ENCODE measurements at places on chromosomes 12 and 14.

DNA sequence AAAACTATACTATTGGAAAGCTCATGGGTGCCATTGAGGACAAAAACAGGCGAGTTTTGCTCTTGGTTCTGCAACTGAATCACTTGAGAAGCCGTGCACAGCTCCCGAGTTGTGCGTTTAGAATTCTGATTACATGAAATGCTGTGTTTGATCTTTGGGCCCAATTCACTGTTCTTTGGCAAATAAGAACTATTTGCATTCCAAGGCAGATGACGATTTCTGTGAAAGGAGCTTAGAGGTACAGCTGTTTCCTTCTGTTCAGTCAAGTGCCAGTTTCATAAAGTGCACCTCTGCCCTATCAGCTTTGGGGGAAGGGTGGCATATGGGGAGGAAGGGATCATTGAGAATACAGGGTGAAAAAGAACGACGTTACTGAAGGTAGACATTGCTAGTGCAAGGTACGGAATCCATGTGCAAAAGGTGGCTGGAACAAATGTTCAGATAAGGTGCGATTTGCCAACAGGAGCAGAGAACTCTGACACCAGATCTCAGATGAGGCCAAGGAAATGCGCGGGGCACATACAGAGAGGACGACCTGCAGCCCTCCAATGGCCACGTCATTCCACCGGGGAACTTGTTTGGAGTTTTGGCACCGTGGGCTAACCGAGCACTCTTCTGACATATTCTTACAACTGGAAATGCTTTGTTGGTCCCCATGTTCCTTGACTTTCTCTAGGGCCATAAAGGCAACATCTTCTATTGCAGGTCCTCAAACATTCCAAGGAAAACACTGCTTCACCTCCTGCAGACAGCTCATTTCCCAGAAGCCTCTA, 30.1 kb downstream of the TCHP start:
- DNase-seq, result no peak

DNA sequence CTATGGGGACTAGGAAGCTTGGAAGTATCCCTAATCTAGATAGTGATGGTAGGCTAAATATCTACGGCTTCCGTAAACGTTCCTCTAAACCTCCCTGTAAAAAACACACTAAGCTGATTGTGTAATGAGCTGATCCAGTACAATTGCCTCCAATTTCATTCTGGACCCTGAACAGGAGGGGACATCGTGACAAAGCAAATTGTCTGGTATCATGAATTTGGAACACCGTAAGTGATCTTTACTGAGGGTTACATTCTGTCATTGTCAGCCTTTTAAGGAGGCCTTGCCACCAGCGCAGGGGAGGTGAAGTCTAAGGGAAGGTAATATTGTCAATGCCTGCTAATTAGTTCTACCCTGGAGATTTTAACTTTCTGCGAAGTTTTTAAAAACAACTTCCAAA, 487 bp upstream of the MGST1 start:
- DNase-seq, result no peak

- DNase-seq, result no peak
These were observed 38.2 kb upstream of the ARHGAP5 start for GRCh38 chr14:32038876-32039275.

DNA sequence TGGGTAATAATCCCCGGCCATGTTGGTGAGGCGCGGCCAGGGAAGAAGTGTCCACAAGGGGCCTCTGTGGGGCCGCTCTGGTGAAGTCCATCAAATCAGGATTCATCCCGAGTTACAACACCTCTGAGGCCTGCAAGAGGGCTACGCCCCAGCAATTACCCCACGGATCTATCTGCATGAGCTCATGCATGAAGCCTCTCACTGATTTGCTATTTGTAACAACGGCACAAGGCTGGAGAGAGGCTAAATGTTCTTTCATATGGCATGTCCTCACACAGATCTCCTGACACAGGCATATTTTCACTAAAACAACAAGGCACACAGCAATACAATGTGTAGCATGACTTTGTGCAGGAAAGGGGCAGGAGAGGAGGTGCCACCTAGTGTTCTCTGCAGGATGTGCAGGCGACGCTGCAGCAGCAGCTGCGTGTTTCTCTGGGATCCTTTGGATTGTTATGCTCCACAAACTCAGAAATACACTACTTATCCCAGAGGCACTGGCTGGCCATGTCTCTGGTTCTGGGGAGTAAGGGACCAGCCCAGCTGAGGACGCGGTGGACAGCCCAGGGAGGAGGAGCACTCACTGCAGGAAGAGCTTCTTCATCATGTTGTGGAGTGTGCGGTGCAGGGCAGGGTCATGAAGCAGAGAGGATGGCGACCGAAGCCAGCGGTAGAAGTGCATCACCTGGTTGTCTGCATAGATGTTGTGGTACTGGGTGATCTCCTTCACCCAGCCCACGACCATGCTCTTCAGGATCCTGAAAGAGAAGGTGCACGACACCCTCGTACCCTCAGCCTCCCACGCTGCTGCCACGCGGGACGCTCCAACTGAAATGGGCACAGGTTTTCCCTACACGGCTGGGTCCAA, 20.2 kb downstream of the P2RX2 start:
- DNase-seq, result no peak

GRCh38 chr14:31949709-31950108, 127.4 kb upstream of the ARHGAP5 start:
- DNase-seq, result no peak

- DNase-seq, result no peak
These were observed 40.3 kb upstream of the NTF3 start for GRCh38 chr12:5391653-5392052.

Measured in 8988T (cell line).